ENCODE measurements at places on chromosomes 7 and 10. TPM values are rescaled to one million over a fixed set of nuclear protein-coding genes. Genes with fewer than 3 reads are reported as not detected.

- H3K4me3 ChIP-seq: no peak overlapping the region
- DNase-seq: no peak
- no peak overlapping the region for H3K27ac ChIP-seq
- peaks cover 20% of the 10 kb centered on the region for H3K27me3 ChIP-seq
- H3K36me3 ChIP-seq: no peaks in the 10 kb centered on the region
- H3K4me1 ChIP-seq: no peaks in the 10 kb centered on the region
Observed at GRCh38 chr7:157691586-157692459, 355.0 kb downstream of the DNAJB6 start.

The ABCB4 gene
- total RNA-seq: not detected

DNA sequence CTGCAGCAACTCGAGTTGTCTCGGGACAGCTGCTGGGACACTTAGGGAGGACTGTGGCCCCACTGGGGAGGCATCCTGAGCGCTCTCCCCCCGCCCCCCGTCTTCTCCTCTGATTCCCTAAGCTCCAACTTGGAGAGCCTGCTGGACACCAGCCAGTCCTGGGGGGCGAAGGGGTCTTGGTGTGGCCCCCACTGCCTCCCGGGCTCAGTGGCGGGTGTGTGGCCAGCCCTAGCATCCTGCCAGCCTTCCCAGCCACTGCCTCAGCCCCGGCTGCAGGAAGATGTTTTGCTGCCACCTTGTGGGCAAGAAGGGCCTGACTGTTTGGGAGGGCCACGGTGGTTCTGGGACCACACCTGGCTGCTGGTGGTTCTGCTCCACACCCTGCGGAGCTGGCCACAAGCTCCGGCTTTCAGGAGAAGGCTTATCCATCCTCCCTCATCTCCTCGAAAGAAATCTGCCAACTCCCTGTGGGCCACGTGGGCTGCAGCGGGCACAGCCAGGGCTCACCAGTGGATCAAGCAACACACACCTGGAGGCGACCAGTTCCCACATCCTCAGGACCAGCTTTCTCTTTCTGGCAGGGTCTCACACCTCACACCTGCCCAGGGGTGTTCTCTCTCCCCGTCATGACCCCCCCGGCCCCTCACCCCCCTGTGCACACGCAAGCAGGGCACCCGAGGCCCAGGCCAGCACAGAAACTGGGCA, 24.8 kb downstream of the AGAP3 start:
- DNase-seq: peak; percentile 65
- H3K4me3 ChIP-seq: no peak overlapping the region

- no peak overlapping the region for H3K27ac ChIP-seq
- H3K4me3 ChIP-seq: peak overlapping the region; percentile 75
- H3K36me3 ChIP-seq: no peaks in the 10 kb centered on the region
- H3K4me1 ChIP-seq: no peaks in the 10 kb centered on the region
Observed at GRCh38 chr10:11742779-11743298, 657 bp downstream of the ECHDC3 start.

- peaks cover 5% of the 10 kb centered on the region for H3K36me3 ChIP-seq
- H3K27me3 ChIP-seq: no peaks in the 10 kb centered on the region
- peak; percentile 36 for DNase-seq
Observed at GRCh38 chr10:70887804-70888800, at the start of gene PCBD1. PCBD1 (minus strand) TSS chr10:70888565; CDS start chr10:70888533, 32 bp downstream.

GRCh38 chr10:323651-324293, 188.5 kb downstream of the ZMYND11 start:
- peak; percentile 97 for DNase-seq
- peaks cover 5% of the 10 kb centered on the region for H3K4me1 ChIP-seq
- H3K27me3 ChIP-seq: no peaks in the 10 kb centered on the region
- H3K27ac ChIP-seq: peak overlapping the region; percentile 96

The LRRC4 gene
- 0.56 TPM for total RNA-seq

The PKD2L1 gene
- total RNA-seq: not detected

DNA sequence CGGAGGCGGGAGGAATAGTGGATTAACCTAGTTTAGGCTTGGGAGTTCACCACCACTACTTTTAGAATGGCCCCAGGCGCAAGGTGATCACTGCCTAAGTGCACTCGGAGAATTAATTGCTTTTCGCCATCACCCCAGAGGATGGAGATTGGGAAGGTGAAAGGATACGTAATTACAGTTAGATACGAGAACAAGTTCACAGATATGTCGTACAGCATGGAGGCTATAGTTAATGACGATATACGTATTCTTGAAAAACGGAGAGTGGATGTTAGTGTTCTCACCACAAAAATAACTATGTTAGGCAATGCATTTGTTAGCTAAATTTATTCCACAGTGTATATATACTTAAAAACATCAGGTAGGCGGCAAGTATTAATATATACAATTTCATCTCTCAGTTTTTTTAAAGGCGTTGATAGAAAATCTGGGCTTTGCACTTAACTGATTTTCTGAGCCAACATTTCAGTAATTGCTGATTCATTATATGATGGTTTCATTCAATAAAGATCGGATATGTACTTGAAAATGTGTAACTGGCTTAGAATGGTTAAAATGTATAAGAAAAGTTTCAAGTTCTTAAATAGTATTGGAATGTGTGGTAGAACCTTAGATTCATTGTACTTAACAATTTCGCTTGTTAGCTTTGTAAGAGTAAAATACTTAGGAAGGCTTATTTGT, 683 bp downstream of the CDC123 start:
- peaks cover 12% of the 10 kb centered on the region for H3K36me3 ChIP-seq
- H3K4me3 ChIP-seq: peak overlapping the region; percentile 86
- no peaks in the 10 kb centered on the region for H3K27me3 ChIP-seq

DNA sequence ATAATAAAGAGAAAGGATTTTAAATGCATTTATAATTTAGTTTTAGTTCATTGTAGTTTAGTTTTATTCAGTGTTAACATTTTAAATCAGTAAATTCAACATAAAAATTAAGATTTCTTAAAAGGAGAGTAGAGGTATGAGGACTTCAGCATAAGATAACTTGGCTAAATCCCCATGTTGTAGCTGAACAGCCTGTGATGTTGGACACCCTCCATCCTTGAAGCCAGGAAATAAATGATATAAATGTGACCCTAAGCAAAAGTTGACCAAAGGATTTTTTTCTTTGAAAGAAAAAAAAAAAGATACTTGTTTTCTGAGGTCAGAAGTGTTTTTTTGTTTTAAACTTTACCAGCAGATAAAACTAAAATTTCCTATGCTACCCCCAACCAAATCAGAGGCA, 48.7 kb downstream of the GNAI1 start:
- H3K4me3 ChIP-seq: no peak overlapping the region
- peaks cover 11% of the 10 kb centered on the region for H3K4me1 ChIP-seq
- DNase-seq: no peak
- H3K27me3 ChIP-seq: no peaks in the 10 kb centered on the region
- no peak overlapping the region for H3K27ac ChIP-seq

DNA sequence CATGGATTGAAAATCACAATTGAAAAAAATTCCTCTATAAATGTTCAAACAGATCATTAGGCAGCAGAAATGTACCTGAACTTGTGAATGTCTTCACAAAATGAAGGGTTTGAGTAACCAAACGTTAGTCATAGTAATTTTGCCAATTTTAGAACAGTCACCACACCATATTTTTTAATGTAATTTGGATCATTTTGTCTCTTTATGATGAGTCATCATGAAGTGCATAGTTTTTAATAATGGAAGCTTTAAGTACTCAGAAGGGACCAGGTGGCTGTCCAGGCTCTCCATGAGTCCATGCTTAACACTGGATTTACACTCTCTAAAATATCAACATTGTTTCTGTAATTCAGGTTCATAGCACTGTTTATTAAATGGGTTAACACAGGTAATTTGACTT, 219.2 kb downstream of the ETV1 start:
- H3K27me3 ChIP-seq: no peaks in the 10 kb centered on the region
- no peak overlapping the region for H3K27ac ChIP-seq
- no peaks in the 10 kb centered on the region for H3K36me3 ChIP-seq
- no peaks in the 10 kb centered on the region for H3K4me1 ChIP-seq
- peak; percentile 22 for DNase-seq
- no peak overlapping the region for H3K4me3 ChIP-seq

GRCh38 chr7:18345641-18346234, 149.8 kb upstream of the HDAC9 start:
- no peaks in the 10 kb centered on the region for H3K4me1 ChIP-seq
- H3K36me3 ChIP-seq: no peaks in the 10 kb centered on the region
- H3K4me3 ChIP-seq: no peak overlapping the region
- DNase-seq: peak; percentile 46

The ANKRD61 gene
- total RNA-seq: under 0.01 TPM

The RHOBTB1 gene
- 18.9 TPM for total RNA-seq

DNA sequence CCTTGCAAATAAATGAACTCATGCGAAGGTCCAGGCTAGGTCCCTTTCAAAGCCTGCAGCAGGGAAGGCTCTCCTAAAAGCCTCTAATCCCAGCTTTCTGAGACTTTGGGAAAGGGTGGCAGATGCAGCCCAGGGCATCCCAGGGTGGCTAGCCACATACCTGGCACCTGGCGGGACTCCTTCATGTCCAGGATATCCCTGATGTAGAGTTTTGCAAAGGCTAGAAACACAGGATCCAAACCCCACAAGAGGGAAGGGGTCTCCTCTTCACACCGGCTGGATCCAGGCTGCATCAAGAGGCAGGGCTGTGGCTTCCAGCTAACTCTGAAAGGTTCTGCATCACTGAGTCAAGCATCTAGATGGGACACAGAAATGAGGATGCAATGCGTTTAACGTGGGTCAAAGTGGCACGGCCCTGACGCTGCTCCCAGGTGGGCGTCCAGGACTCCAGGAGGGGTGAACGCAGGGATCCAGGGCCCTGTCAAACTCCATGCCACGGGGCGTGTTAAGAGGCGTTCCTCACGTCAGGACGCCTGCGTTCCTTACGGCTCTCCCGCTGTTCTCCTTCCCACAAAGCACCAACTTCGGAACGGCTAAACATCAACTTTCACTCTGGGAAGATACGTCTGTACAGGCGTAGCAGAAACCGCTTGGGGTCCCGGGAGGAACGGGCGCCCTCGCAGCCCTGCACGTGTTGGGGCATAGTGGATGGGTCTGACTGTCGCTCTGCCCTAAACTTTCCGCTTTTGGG, 507 bp downstream of the STN1 start:
- H3K4me1 ChIP-seq: peaks cover 6% of the 10 kb centered on the region
- peak overlapping the region; percentile 88 for H3K4me3 ChIP-seq
- no peaks in the 10 kb centered on the region for H3K27me3 ChIP-seq
- H3K27ac ChIP-seq: peak overlapping the region; percentile 96
